Peyer's patch (tissue), 4 donors: ENCODE measurements at places on chromosomes 5 and 9.

DNA sequence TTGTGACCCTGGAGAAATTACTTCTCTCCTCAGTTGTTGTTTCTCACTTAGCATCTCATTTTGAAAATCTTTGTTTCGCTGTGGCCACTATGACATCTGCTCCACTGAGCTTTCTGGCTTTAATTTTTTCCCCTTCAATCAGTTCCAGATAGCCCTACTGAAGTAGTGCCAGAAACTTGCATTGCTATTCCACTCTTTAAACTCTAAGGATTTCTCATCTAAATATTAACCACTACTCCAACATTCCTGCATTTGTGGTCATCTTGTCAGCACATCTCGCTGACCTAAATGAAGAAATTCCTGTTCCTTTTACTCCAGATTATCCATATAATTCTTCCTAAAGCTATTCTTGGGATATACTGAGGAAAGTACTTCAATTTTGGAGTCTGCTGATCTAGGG is 15.3 kb upstream of the NOL6 start:
- DNase-seq: no peak

DNA sequence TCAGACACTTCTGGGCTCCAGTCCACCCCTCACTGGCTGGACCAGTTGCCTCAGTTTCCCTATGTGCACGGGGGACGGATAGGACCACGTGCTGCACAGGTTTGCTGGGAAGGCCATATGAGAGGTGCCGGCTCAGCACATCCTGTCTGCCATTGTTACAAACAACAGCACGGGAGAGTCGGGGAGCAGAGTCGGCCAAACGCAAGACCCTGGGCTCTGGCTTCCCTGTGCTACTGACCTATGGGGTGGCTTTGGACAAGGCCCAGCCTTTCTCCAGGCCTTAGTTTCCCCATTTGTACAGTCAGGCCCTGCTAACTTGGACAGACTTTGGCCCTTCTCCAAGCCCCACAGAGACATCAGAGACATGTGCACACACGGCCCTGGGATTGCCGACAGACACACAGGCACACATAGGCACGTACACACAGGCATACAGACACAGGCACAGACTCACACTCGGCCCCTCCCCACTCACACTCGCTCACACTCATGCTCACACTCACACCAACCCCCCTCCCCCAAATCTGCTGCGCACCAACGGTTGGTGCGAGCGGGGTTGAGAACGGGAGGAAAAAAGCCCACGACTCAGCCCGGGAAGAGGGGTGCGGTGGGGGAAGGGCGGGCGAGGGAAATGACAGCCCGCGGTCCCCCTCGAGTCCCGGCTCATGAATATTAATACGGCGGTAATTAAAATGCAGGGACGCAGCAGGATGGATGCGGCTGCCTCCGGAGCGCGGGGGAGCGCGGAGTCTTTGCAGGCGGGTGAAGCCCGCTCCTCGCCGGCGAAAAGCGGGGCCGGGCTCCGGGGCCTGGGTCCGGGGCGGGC is 133.0 kb downstream of the C9orf50 start:
- no peak for DNase-seq

- DNase-seq: no peak
Observed at GRCh38 chr5:142248853-142249462, 75.9 kb downstream of the SPRY4 start.

DNA sequence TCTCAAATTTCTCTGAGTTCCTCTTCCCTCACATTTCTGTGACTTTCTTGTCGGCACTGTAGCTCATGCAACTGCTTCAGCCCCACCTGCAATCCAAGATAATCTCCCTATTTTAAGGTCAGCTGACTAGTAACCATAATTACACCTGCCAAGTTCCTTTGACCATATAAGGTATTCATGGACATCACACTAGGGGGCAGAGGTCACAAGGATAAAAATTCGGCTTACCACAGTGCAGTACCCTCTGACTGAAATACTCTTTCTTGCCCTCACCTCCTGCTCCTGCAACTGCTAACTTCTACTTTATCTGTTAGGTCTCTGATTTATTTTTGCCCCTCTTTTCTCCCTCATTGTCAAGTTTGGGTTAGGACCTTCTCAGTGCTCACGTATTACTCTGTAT is 144.2 kb downstream of the GDNF start:
- DNase-seq: no peak
